Activated naive CD8-positive, alpha-beta T cell treated with anti-CD3 and anti-CD28 coated beads, Interleukin-2, amount 50 U/mL, for 24 hours (primary cell): ENCODE measurements at places on chromosomes 11 and 22.

GRCh38 chr22:33126881-33127280, 68.7 kb upstream of the SYN3 start:
- no peaks in the 10 kb centered on the region for H3K36me3 ChIP-seq
- no peaks in the 10 kb centered on the region for H3K4me1 ChIP-seq
- H3K27me3 ChIP-seq, result peaks cover 6% of the 10 kb centered on the region
- no peak overlapping the region for H3K4me3 ChIP-seq
- no peak for DNase-seq

GRCh38 chr11:124285610-124286344, 28.0 kb downstream of the OR8D1 start:
- no peaks in the 10 kb centered on the region for H3K36me3 ChIP-seq
- peaks cover 2% of the 10 kb centered on the region for H3K27me3 ChIP-seq

DNA sequence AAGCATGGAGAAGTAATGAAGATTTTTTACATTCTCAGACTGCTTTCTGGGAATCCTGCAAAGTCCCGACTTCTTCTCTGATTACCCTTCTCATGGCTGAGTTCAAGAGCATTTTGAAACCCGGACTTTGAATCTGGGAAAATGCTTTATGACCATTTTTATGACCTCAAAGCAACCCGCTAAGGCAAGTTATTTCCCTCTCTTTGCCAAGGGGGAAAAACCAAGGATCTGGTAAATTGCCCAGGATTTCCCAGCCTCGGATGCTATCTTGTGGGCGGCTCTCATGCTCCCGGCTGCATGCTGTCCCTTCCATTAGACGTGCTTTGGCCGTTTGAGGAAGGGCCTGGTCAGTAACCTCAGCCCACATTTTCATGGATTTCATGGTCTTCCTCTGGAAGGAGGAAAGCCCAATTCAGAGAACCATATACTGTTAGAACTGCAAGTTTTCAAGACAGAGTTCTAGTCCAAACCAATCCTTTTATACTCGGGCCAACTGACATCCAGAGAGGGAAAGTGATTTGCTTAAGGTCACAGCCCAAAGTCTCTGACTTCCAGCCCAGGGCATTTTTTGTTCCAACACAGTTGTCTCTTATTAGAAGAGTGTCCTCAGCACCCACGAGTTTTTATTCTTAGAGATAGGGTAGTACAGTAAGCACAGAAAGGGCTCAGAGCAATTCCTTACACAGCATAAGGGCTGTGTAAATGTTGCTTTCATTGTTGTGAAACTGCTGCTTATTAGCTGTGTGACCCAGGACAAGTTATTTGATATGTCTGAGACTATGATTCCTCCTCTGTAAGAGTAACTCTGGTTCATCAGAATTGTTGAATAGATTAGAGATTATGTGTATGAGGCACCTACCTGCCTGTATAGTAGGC, 77.4 kb downstream of the NAV2 start:
- no peaks in the 10 kb centered on the region for H3K36me3 ChIP-seq
- no peak overlapping the region for H3K4me3 ChIP-seq
- no peak overlapping the region for H3K27ac ChIP-seq
- H3K4me1 ChIP-seq, result no peaks in the 10 kb centered on the region
- no peak for DNase-seq

DNA sequence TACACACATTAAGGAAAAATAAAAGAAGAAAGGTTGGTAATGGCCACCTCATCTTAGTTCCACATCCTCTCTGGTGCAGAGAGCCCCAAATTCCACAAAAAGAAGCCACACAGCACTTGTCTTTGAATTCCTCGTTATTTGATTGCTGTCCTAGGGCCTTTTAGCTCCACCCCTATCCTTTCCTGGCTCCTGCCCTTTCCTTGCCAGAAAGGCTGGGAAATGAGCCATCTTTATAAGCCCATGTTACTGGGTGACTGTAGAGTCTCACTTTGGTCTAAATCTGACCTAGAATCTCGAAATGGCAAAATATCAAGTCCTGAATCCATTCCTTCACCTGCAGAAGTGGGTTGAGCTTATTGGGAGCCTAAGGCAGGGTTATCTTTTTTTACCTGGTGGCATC, 4.3 kb upstream of the TMEM132A start:
- peaks cover 38% of the 10 kb centered on the region for H3K36me3 ChIP-seq
- H3K27ac ChIP-seq, result no peak overlapping the region
- peaks cover 5% of the 10 kb centered on the region for H3K27me3 ChIP-seq
- H3K4me3 ChIP-seq, result no peak overlapping the region

DNA sequence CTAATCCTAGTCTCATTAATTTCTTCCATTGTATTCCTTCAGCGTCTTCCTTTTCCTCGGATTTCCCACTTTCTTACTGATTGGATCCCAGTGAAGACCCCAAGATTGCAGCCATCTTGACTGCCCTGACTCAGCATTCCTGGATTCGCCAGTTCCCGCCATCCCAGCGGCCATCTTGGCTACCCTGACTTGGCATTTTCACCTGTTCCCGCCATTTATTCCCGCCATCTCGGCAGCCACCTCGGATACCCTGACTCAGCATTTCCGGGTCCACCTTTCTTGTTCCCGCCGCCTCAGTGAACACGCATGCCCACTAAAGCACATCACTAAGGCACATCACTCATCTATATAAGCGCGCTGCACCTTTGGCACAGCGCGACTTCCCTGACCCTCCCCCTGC, 13.8 kb upstream of the OR56A3 start:
- no peak overlapping the region for H3K4me3 ChIP-seq
- no peaks in the 10 kb centered on the region for H3K4me1 ChIP-seq
- H3K36me3 ChIP-seq, result peaks cover 2% of the 10 kb centered on the region
- H3K27ac ChIP-seq, result no peak overlapping the region
- no peaks in the 10 kb centered on the region for H3K27me3 ChIP-seq

DNA sequence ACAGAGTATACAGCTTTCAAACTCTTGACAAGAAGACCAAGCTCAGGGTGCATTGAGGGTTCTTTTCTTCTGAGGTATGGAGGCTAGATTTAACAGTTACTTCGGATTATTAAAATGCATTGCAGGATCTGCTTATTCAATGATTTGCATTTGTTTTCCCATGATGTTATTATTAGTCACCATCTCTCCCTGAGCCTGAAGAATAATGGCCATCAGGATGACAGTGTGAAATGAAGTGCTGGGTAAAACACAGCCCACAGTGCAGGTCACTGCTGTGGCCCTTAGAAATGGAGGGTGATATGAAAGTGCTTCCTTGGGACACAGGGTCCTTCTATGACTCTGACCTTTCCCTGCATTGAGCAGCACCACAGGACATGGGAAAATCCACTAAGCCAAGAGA, 40.0 kb downstream of the TECTA start:
- H3K27ac ChIP-seq, result no peak overlapping the region
- H3K4me3 ChIP-seq, result no peak overlapping the region
- H3K36me3 ChIP-seq, result no peaks in the 10 kb centered on the region
- H3K4me1 ChIP-seq, result no peaks in the 10 kb centered on the region
- H3K27me3 ChIP-seq, result no peaks in the 10 kb centered on the region

DNA sequence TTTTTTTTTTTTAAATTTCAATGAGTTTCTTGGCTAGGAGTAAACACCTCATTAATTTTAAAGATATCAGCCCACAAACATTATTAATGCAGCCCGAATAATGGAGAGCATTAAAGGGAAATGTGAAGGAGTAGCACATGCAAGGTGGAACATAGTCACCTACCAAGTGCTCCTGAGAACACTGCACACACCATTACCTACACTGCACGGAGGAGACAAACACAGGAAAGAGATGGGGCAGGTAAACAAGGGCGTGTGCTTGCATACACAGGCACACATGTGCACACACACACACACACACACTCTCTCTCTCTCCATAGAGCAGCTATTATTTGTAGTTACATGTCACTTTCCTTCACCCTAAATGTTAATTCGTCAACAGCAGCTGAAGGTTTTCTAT, 30.2 kb downstream of the HTR3B start:
- no peak overlapping the region for H3K4me3 ChIP-seq
- H3K27ac ChIP-seq, result no peak overlapping the region
- no peaks in the 10 kb centered on the region for H3K4me1 ChIP-seq
- H3K36me3 ChIP-seq, result no peaks in the 10 kb centered on the region

GRCh38 chr11:66718320-66718971, 10.6 kb downstream of the SPTBN2 start:
- no peak overlapping the region for H3K27ac ChIP-seq
- H3K4me3 ChIP-seq, result no peak overlapping the region
- peaks cover 44% of the 10 kb centered on the region for H3K27me3 ChIP-seq
- peaks cover 9% of the 10 kb centered on the region for H3K4me1 ChIP-seq
- H3K36me3 ChIP-seq, result no peaks in the 10 kb centered on the region
- no peak for DNase-seq

- H3K27me3 ChIP-seq, result peaks cover 47% of the 10 kb centered on the region
- no peak overlapping the region for H3K27ac ChIP-seq
- H3K4me1 ChIP-seq, result peaks cover 25% of the 10 kb centered on the region
- H3K36me3 ChIP-seq, result peaks cover 15% of the 10 kb centered on the region
- peak; percentile 47 for DNase-seq
Measured at GRCh38 chr11:6315811-6316425, 4.4 kb downstream of the CAVIN3 start.

DNA sequence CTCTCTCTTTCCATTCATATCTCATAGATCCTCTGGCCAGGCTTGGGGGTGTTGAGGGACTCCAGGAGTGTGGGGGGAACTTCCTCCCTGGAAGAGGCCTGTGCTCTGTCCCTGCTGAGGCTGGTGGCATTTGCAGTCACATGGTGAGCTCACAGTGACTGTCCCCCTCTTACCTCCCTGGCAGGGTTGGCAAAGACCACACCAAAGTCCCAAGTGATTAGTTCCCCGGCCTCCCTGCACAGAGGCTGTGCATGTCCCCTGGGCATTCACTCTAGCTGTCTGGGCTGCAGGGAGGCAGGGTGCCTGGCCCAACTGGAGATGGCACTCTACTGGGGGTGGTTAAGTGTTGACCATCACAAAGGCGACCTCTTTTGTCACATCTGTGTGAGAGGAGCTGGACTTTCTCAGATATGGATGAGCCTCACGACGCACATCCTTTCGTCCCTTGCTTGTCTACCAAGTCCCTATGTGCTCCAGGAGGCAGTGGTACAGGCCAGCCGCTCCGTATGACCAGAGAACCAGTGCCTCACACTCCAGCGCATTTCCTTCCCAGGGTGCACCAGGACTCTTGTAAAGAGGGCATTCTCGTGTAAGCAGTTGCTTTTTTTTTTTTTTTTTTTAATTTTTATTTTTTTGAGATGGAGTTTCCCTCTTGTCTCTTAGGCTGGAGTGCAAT, 8.8 kb downstream of the TANGO2 start:
- peaks cover 10% of the 10 kb centered on the region for H3K4me1 ChIP-seq
- no peaks in the 10 kb centered on the region for H3K36me3 ChIP-seq
- no peak overlapping the region for H3K4me3 ChIP-seq

DNA sequence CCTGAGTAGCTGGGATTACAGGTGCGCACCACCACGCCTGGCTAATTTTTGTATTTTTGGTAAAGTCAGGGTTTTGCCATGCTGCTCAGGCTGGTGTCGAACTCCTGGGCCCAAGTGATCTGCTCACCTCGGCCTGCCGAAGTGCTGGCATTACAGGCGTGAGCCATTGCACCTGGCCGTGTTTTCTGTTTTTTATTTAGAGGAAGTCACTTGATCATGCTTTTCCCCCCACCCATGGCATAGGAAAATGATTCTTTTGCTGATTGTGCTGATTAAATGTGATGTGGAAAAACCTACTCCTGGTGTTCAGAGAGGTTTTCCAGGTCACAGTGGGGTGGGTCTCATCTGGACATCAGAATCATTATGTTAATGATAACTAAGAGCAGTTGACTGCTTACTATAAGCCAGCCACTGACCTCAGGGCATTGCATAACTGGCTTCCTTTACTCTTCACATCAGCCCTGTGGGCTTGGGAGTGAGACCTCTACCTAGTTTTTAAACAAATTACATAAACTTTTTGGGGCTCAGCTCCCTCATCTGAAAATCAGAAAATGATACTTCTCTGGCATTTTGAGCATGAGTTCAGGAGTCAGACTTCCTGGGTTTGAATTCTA, 71.0 kb downstream of the PTPRJ start:
- peaks cover 81% of the 10 kb centered on the region for H3K4me1 ChIP-seq
- no peaks in the 10 kb centered on the region for H3K27me3 ChIP-seq
- DNase-seq, result no peak

DNA sequence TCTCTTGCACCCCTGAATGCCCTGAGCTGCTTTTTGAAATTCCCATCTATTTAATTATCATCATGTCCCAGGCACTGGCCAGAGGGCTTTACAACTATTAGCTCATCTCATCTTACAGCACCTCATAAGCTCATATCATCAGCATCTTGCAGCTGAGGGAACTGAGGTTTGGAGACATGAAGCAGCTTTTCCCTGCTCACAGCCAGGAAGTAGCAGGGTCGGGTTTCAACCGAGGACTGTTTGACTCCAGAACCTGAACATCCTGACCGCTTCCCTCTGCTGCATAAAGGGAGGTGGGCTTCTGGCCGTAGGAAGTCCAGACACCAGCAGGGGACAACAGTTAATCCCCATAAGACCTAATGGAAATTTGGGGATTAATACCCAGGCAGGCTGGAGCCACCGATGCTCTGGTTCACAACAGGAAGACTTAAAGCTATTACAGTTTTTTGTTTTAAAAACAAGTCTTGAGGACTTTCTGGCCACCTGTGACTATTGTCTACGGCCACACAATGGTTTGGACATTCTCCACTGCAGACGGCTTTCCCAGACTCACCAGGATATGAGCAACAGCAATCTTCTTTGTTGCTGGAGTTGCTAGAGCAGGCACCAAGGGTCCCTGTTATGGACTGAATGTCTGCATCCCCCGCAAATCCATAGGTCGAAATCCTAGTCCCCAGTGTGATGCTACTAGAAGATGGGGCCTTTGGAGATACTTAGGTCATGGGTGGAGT, 47.4 kb downstream of the CHST1 start:
- H3K27ac ChIP-seq, result no peak overlapping the region
- no peak for DNase-seq
- no peaks in the 10 kb centered on the region for H3K36me3 ChIP-seq
- H3K4me1 ChIP-seq, result no peaks in the 10 kb centered on the region
- H3K4me3 ChIP-seq, result no peak overlapping the region
- peaks cover 16% of the 10 kb centered on the region for H3K27me3 ChIP-seq

DNA sequence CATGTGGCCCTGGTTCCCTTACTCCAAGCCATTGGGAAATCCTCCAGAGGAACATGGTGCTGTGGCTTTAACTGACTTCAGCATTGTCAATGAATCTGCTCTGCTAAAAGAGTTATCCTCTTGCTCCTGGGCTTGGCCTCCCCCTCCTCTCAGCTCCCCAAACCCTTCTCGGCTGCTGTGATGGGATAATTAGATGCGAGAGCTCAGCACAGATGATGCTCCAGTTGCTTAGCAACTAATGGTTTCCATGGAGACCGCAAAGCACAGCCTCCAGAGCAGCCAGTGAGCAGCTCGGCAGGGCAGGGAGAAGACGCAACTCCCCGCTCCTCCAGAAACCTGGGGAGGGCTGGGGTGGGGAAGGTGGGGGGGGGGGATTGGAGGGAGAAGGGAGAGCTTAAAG, 2.8 kb upstream of the UPK2 start:
- H3K4me1 ChIP-seq, result peaks cover 8% of the 10 kb centered on the region
- peaks cover 6% of the 10 kb centered on the region for H3K27me3 ChIP-seq
- DNase-seq, result no peak
- H3K27ac ChIP-seq, result no peak overlapping the region

DNA sequence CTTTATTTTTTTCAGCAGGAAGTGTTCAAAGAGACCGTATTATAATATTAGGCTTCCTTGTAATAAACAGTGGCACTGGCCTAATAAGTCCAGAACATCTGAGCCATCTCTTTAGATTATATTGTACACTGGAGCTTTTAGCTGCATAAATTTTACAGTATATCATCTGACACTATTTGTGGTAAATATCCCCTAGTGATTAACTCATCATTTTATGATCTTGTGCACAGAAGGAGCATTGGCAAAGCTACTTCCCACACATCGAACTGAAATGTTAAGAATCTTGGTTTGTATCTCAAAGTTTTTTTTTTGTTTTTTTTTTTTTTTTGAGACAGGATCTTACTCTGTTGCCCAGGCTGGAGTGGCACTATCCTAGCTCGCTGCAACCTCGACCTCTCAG, 162.7 kb downstream of the HIPK3 start:
- no peak overlapping the region for H3K27ac ChIP-seq
- H3K4me1 ChIP-seq, result no peaks in the 10 kb centered on the region
- peaks cover 4% of the 10 kb centered on the region for H3K27me3 ChIP-seq
- no peaks in the 10 kb centered on the region for H3K36me3 ChIP-seq
